ENCODE measurements at places on chromosomes 3 and 15.

- no peak for DNase-seq
Observed at GRCh38 chr3:60760145-60760544, 491.1 kb downstream of the FHIT start.

DNA sequence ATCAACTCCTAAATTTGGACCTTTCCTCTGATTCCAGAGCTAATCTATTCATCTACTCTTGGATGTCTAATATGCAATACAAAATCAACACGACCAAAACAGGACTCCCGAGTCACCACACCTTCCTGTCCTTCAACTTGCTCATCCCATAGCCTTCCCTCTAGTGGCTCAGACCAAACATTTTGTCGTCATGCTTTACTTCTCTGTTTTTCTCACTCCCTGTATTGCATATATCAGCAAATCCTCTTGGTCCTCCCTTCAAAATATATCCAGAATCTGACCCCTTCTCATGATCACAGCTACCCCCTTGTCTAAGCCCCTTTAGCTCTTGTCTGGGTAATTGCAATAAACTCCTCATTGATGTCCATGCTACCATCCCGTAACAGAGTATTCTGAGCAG lies 30.5 kb upstream of the DCP1A start:
- DNase-seq: no peak

- DNase-seq: no peak
Observed at GRCh38 chr3:155766206-155766605, 21.3 kb upstream of the PLCH1 start.

- DNase-seq: no peak
Observed at GRCh38 chr3:71453319-71453718, 130.2 kb downstream of the FOXP1 start.

DNA sequence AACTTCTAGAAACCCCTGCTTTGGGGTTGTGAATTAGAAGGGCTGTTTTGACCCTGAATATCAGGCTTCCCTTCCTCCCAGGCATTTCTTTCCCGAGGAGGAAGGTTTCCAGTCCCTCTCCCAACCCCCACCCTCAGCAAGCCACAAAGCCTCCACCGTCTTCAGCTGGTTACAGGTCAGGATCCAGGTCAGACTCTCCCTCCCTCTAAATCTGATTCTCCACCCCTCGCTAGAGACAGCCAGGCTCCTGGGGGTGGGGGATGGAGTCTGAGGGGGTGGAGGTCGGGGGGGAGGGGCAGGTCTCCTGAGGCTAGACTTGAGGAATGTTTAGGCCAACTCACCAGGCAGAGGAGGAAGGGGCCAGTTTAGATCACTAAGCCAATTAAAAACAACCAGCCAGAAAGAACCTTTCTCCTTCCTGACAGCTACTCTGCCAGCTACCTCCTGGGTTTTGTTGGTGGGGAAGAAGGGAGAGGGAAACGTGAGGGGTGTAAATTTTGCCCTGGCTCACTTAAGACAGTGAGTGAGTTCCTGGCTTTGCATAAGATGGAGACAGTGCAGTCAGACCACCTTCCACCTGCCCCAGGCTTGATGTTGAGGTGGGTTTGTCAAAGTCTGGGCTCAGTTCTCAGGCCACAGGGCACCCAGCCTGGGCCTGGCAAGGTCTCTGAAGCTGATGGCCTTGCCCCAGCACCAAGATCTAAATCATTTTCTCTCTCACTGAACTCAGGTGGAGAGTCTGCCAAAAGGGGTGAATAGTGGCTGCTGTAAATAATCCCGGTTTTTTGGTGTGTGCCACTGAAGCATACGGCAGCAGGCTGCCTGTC lies 19.5 kb downstream of the BMF start:
- no peak for DNase-seq

GRCh38 chr15:38176155-38176554 lies 76.5 kb upstream of the SPRED1 start:
- peak; percentile 67 for DNase-seq

GRCh38 chr15:91335702-91336101 lies 235.6 kb downstream of the SV2B start:
- DNase-seq: no peak

- DNase-seq: no peak
Observed at GRCh38 chr15:88014454-88015160, 241.9 kb downstream of the NTRK3 start.

DNA sequence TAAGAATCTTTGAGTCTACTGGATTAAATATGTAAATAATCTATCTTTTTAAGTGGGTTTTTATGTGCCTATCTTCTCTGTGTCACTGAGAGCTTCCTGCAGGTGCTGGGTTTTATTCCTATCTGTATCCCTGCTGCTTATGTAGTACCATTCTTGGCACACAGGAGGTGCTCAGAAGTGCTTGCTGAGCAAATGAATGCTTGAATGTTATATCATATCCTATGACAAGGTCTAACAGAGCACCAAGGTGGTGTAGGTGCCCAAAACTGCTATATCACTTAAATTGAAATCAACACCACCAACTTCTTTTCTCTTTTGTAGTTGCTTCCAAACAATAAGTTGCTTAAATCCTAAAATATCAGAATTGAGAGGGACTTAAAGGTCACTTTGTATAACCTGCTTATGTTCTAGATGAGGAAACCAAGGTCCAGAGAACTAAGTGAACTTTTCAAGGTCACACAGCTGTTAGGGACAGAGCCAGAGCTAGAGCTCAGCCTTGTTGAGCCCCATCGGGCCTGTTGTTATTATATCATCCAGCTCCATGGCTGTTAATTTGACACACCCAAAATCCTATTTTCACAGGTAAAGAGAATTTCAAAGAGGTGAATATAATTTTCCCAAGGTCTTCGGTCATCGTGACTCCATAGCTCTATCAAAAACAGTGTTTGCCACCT lies 46.0 kb downstream of the CCNL1 start:
- no peak for DNase-seq

GRCh38 chr3:85030052-85030451 lies 71.3 kb downstream of the CADM2 start:
- no peak for DNase-seq

DNA sequence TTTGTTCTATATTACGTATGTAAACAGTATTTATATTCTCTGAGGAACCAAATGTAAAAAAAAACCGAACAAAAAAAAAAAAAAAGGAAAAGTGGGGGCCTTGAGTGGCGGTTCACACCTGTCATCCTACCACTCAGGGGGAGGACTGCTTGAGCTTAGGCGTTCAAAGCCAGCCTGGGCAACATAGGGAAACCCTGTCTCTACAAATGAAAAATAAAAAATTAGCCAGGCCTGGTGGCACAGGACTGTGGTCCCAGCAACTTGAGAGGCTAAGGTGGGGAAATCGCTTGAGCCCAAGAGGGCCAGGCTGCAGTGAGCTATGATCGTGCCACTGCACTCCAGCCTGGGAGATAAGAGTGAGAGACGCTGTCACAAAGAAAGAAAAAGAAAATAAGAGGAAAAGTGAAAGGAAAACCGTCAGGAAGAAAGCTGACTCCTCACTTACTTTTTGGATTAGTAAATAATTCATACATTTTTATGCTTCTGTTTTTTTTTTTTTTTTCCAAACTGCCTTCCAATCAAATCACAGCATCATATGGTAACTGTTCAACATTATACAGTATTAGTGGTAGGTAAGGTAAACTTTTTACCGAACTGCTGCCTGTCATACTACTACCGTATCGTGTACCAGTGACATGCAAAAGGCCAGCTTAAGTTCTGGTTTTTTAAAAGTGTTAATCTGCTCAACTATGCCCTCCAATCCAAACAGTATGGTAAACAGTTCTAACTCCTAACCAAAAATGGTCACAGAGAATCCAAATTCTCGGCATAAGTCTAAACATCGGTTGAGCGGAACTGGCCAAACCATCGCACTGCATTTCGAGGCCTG lies 1.2 kb downstream of the PHC3 start:
- peak; percentile 79 for DNase-seq

DNA sequence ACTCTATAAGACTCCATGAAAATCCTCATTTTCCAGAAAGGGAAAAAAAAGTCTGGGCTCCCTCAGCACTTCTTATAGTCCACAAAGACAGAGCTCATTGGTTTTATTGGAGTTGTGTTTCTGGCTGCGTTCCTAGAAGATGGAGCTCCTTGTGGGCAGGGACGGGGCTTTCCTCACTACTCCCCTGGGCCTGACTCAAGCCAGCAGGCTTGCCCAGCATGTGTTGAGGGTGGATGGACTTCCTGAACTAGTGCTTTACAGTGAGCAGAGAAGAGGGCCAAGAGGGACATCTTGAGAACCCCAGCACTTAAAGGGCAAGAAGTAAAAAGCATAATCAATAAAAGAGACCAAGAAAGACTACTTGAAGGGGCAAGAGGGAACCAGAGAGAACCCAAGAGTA lies 43.2 kb upstream of the EPHB1 start:
- DNase-seq: no peak

- no peak for DNase-seq
Observed at GRCh38 chr15:35362195-35362829, 183.7 kb downstream of the DPH6 start.

DNA sequence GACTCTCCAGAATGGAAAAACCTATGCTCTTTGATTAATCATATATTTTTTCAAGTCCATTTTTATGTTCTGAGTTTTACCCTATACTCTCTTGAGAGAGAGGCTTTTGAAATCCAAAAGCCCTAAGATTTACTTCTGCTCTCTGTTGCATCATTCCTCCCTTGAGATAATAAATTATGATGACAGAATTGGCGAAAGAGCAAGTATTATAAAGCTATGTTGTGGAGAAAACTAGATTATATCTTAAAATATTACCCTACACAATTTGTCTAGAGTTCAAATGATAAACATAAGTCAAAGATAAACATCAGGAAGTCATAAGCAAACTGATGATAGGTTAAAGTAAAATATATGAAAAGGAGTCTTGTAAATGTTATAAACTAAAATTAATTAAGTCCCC lies 293.4 kb upstream of the MME start:
- peak; percentile 72 for DNase-seq

- DNase-seq: no peak
Observed at GRCh38 chr3:127792541-127793292, 29.6 kb downstream of the MGLL start.

GRCh38 chr15:84804005-84804900 lies 12.9 kb upstream of the ALPK3 start:
- DNase-seq: no peak

DNA sequence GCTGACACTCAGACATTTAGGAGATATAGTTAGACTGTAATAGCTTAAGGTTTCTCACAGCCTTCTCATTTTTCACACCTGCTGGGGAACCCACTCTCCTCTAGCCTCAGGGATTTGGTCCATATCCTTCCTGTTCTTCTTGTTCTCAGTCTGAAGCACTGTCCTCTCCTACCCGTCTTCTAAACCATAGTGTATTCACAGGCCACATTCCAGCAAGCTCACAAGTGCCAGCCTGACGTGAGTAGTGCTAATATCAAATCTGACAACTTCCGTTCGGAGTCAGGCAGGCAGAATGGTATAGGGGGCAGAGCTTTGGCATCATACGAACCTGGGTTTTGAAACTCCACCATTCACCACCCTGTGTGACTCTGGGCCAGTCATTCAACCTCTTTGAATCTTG lies 6.9 kb upstream of the CA12 start:
- no peak for DNase-seq

- peak; percentile 98 for DNase-seq
Observed at GRCh38 chr3:52243791-52244628, 1.5 kb upstream of the PPM1M start.

DNA sequence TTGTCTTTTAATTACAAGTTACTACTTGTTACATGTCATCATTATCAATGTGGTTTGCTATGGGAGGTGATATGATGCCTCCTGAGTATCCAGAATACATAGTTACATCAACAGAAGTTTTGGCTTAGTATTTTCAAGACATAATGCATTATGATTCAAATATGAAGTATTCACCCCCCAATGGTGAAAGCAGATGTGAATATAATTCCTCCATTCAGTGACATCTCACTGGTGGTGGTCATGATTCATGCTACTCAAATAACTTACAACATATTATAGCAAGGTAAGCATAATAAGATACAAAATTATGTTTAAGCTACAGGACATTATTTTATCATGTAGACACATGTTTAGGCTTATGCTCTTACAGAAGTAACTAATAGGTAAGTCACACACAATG lies 34.9 kb upstream of the TTBK2 start:
- no peak for DNase-seq

DNA sequence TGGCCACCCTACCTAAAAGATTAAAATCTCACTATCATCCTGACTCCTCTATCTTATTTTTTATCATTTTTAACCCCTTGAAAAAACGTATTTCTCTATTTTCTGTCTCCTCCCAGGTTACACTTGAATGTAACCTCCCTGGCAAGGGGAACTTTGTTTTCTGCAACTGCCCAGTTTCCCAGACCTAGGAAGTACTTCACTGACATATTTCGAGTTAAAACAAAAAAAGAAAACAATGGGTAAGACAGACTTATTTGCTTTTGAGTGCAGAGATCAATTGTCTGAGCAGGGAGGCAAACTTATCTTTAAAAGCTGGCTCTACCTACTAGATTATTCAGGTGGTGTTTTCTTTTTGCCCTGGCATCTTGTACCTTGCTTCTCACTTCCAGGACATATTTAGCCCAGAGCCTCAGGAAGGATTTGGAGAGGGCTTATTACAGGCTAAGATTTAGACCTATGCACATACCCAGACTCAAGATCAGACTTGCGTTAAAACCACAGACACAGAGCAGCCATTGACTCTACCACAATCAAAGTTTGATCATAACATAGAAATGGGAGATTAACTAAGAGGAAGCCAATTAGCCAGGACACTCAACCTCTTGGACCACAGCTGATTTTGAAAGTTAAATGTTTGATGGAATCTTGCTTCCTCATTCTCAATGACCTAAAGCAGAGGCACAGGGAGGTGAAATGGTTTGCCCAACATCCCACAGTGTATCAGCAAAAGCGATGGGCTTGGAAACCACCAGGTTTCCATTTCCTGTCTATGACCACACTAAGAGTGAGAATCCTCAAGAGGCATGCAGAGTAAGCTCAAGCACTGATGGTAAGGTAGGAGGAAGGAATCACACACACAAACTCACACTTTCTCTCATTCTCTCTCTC lies 169.5 kb upstream of the THBS1 start:
- peak; percentile 23 for DNase-seq

- no peak for DNase-seq
Observed at GRCh38 chr15:90075420-90076289, 26.6 kb downstream of the IDH2 start.

DNA sequence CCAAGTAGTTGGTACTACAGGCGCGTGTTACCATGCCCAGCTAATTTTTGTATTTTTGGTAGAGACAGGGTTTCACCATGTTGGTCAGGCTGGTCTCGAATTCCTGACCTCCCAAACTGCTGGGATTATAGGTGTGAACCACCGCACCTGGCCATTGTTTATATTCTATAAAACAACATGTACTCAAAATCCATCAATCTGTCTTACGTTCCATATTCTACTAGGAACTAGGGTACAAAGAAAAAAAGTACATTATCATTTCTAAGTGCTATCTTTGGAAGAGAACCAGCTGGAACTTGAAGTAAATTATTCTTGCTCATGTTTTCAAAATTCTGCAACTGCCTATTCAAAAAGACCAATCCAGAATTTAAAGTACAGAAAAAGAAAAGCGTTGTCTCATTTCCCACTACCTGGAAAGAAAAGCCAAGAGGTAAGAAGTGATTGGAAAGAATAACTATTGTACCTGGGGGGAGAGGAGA lies 15.2 kb downstream of the SPPL2A start:
- no peak for DNase-seq

GRCh38 chr15:85764649-85765277 lies 30.0 kb downstream of the KLHL25 start:
- DNase-seq: no peak

- DNase-seq: no peak
Observed at GRCh38 chr15:99090938-99091337, 13.9 kb upstream of the SYNM start.
